Stimulated activated CD4-positive, alpha-beta T cell treated with anti-CD3 and anti-CD28 coated beads, Interleukin-1b, Interleukin-23, amount 100 ng/mL, for 1 hour (primary cell): ENCODE measurements at places on chromosomes 2 and 18.

GRCh38 chr2:104027321-104027720 lies 826.6 kb upstream of the POU3F3 start:
- no peak for DNase-seq

GRCh38 chr2:150379166-150379565 lies 108.3 kb downstream of the RND3 start:
- DNase-seq = no peak

DNA sequence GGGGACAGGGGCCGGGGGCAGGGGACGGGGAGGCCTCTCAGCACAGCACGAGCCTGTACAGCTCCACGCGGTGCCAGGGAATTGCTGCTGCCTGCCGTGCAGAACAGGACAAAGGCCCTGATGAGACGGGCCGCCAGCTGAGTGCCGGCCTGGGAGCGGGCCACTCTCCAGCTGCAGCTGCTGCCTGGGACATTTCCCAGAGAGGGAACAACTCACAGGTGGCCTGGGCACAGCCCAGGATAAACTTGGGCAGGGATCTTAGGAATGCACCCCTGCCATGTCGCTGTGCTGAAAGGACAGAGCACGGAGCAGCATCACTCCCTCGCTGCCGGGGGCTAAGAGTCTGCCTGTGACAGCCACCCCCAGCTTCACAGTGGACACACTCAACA lies 38.8 kb downstream of the CENPO start:
- DNase-seq = no peak

GRCh38 chr2:122210898-122211856 lies 455.7 kb downstream of the TSN start:
- no peak for DNase-seq

DNA sequence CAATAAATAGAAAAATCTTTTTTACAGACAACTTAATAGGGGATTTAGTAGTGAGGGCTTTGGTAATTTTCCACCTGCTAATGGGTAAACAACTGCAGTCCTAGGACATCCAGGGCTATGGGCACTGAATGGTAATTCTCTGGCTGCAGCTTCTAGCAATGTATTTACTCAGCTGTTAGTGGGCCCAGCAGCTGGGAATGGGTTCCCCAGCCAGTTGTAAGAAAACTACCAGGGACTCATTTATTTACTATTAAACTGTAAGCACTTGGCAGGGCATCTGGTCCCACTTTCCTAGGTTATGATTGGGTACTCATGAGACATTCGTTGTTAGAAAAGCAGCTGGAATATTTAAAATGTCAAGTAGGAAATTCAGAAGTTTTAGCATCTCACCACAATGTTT lies 363.8 kb upstream of the TRIB2 start:
- no peak for DNase-seq

DNA sequence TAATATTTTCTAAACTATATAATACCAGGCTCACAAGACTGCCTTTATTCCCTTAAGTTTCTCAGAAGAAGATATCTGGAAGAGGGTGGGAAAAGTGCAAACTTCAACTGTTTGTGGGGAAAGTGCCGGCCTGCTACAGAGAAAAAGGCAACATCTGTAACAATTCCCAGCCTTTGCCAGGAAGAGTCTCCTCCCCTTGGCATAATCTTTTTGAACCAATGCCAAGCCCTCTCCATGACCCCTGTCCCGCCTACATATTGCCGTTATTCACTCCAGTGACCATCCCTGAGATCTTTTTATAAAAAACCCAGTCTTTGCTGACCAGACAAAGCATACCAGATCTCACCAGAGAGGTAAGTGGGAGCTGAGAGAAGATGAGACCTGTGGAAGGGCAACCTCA lies at the start of gene REG3G:
TSS of gene REG3G (plus strand) at position 282 of the 400 bp plus-strand sequence. CDS start 392 bp downstream, outside the sequence.
- DNase-seq = no peak

DNA sequence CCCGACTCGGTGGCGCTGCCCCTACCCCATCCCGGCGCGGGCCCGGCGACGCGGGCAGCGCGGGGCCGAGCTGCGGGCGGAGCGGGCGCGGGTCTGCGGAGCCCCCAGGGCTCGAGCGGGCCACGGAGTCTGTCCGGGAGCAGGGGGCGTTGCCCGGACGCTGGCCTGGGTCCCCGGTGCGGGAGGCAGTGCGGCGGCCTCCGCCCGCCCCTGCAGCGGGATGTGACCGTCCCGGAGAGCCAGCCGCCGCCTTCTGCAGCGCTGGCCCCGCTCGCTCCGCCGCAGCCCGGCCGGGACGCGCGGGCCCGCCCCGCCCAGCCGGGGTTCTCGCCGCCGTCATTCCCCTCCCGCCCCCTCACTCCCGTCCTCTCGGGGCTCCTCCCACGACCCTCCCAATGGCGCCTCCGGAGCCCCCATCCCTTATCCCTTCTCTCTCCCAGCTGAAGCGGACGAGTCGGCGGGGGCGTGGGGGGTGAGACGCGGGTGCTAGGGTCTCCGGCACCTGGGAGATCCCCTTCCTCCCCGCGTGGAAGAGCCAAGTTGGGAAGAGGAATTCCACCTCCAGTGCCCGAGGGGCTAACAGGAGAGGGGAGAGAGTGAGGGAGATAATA lies at the start of gene FNDC4:
TSS of gene FNDC4 (minus strand) at position 257 of the 611 bp plus-strand sequence. CDS start 521 bp downstream, outside the sequence.
- no peak for DNase-seq

DNA sequence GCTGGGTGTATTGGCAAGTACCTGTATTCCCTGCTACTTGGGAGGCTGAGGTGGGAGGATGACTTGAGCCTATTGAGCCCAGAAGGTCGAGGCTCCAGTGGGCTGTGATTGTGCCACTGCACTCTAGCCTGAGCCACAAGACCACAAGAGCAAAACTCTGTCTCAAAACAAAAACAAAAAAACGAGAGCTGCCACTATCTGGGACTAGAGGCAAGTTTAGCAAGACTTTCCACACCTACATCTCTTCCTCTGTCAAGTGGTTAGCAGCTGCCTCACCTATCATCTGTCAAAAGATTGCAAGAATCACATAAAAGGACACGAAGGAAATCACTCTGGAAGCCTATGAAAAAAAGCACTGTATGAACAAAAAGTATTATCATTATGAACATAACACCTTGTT lies 55.2 kb upstream of the RIOK3 start:
- no peak for DNase-seq

DNA sequence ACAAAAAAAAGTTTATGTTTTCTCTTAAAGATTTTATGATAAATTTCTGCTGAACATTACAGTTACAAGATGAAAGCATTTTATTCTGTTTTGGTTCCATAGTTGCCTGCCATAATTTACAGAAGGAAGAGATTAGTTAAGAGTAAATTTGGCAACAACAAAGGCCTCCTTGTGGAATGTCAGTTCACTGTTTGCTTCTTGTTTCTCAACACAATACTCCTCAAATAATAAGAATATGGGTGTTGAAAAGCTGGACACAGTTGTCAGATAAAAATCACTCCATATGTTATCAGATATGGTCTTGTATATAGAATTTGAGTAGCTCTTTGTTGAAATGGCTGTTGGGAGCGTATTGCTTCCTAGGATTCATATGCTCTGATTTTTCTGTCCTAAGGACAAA lies 359.5 kb downstream of the CPS1 start:
- DNase-seq = no peak

- no peak for DNase-seq
These were observed 33.1 kb downstream of the RDH14 start for GRCh38 chr2:18527326-18527725.

DNA sequence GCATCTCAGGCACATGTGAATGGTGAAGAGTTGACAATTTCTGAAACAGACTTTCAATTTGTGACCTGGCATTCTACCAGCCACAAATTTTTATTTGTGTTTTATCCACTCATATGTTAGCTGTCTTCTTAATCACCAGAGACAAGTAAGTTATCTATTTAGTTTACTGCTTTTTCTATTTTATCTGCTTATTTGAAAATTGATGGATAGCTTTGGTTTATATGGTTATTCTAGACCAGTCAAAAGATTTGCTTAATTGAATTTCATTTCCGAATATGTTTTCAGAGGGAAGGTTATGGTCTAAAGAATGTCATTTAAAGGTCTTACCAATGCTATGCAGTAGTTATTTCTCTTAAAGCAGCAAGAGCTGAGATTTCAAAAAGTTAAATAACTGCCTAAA lies 43.5 kb upstream of the LRRTM1 start:
- no peak for DNase-seq

DNA sequence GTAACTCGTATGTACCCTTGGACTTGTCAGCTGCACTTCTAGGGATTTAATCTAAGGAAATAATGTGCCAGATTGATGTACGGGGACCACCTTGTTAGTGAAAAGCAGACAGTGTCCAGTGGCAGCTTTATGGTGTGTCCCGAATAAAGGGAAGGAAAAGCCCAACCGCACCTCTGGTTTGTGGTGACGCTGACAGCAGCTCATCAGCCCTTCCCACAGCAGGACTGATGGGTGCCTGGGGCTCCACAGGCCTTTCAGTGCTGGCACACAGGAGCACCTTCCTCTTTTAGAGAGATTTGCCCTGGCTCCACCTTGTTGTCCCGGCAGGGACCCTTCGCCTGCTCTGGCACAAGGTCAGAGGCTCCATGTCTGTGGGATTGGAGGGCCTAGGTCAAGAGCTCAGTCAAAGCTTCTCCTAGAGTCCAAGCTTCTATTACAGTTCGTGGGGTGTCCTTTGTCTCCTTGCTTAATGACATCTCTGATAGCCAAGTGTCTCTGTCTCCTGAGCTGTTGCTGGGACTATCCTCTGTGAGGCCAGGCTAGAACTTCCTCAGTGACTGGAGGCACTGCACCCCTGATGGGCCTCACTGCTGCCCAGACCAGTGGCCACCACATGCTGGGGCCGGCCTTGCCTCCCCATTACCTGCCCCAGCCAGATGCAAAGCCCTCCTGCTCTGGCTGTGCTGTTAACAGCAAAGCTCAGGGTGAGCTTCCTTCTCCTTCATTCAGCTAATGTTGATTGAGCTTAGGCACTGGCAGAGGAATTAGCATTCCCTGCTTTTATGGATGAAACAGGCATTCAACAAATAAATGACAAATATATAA lies 33.0 kb upstream of the SCLY start:
- no peak for DNase-seq

GRCh38 chr18:68984342-68984741 lies 186.5 kb downstream of the CCDC102B start:
- no peak for DNase-seq

GRCh38 chr2:38485734-38486133 lies 108.7 kb upstream of the ATL2 start:
- no peak for DNase-seq

DNA sequence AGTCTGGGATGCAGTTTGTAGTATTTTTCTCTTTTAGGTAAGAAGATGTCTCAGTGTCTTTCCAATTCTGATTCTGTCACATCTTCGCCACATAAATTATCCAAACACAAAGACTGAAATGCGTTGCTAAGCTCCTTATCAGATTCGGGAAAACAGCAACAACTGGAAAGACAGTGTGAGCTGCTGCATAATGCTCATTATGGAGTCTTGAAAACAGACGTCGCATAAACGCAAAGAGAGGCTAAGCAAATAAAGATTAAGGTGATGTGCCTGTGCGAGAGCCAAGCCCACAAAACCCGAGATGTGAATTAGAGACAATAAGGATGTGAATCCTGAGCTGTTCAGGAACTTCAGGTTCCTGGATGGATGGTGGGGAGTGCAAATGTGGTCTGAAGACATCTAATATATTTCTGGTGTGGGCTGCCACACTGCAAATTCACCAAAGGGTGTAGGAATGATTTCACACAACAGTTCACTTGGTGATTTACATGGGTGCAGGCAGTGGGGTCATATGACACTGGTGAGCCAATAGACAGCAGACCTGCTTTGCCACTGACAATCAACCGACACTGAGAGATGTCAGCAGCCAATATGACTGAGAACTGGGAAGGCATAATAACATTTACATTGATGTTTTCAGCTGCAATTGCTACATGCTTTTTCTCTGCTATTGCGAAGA lies 195.8 kb downstream of the MTX2 start:
- no peak for DNase-seq

DNA sequence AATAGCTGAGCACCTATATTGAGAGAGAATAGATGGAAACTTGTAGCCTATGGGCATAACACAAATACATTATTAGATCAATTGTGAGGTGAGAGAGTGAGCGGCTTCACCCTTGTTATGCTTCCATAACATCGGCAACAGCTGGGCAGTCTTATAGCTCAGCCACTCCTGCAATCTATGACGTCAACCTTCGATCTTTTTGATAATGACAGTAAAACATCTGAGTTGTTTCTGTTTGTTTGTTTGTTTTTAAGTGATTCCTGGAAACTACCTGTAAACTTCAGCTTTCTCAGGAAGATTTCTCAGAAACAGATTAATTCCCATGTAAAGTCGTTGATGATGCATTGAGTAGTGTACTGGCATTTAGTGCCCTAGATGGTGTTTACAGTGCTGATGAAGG lies 90.0 kb downstream of the DSEL start:
- DNase-seq = no peak

GRCh38 chr2:162243715-162244114 lies 470 bp upstream of the FAP start:
- DNase-seq = no peak

DNA sequence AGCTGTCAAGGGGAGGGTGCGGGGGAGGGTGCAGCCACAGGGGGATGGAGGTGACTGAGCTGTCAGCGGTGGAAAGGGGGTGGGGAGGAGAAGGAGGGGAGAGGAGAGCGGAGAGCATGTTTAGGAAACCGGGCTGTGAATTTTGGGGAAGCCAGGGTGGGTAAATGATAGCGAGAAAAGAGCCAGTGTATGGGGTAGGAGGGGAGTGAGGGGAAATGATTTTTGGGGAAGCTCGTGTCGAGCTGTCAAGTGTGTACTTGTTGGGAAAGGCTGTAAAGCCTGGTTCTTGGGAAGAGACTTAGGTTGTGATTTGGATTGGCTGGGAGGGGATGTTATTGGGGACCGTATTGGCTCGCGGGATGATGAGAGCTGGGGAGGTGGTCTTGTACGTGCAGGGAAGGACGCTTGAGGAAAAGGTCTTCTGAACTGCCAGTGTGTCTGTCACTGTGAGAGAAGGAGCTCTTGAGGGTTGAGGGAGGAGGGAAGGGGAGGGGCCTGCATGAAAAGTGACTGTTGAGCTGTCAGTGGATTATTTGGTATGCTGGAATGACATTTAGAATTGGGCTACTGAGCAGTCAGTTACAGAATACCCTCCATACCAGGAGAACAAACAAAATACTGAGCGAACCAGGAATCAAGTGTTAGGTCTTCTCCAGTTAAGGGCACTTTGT lies 1.0 kb downstream of the UBR3 start:
- DNase-seq = no peak

- no peak for DNase-seq
These were observed 30.4 kb upstream of the KLHL29 start for GRCh38 chr2:23354554-23354953.

DNA sequence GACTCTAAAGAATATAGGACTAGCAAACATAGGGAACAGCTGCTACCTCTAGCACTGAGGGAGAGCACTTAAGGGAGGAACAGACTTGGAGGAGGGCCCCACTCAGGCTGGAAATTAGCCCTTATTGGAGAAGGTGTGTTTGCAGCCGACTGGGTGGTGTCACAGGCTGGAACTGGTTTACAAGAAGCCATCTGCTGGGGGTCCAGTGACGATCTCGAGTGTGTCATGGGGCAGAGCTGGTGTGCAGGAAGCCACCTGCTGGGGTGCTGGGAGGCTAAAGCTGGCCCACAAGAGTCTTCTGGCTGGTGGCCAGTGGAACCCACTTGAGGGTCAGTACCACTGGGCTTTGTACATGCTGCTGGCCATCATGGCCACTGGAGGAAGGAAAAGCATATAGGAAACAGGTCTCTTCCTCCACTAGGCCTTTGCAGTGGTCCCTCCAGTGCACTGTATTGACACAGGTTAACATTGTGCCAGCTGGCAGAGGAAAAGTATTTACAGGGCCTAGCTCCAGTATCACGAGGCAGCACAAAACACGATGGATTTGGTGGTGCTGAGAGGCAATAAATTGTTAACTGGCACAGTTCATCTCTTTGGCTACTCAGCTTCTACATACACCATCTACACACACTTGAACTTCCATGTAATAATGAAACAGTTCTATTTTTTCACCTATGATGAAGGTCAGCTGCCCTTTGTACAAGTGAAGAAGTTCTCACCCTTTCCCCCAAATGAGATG lies 43.6 kb downstream of the MAP3K20 start:
- no peak for DNase-seq
